ENCODE measurements at places on chromosomes 13 and 19.
A peak's percentile ranks its signal among the peaks of the same experiment; 100 is the strongest.

DNA sequence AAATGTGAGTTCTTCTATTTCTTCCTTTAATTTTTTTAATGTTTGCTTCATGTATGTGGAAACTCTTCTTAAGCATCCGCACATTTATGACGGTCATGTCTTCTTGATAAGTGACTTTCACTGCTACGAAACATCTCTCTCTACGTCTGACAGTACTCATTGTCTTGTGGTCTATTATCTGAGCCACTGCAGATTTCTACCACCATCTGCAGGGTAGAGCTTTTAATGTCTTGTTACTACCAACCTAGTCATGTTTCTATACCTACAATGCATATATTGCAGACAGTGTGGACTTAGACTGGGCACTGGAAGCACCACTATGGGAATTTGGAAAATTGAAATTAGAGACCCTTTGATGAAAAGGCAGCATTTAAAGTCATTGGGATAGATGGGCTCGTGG lies 75.4 kb upstream of the ARHGEF7 start:
- DNase-seq: no peak

DNA sequence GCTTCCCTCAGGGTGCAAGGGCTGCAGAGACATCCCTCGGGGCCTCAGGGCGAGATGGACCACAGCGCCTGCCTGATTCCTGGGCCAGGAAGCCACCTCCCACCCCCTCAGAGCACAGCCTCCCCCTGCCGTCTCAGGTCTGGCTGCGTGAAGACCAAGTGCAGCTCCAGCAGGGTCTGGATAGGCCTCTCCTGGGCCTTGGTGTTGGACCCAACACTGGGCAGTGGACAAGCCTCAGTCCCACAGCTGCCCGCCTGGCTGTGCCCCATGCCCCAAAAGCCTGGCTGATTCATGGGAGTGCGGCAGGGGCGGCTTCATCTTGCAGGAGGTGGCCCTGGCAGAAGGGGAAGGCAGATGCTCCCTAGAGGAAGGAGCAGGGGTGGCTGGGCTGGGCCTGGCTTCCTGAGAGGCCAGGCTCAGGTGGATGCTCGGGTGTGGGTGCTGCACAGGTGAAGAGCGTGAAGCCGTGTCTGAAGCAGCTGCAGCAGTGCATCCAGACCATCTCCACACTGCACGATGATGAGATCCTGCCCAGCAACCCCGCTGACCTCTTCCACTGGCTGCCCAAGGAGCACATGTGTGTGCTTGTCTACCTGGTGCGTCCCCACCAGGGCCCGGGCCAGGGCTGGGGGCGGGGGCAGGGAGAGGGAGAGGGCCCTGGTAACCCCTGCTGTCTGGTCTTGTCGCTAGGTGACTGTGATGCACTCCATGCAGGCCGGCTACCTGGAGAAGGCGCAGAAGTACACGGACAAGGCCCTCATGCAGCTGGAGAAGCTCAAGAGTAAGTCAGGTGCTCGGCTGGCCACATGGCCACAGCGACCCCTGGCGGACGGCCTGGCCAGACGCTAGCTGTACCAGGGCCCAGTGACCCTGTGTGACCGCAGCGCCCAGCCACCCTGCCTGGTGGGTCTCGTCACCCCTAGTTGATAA lies 21.7 kb downstream of the MAU2 start:
- peak; percentile 70 for DNase-seq

DNA sequence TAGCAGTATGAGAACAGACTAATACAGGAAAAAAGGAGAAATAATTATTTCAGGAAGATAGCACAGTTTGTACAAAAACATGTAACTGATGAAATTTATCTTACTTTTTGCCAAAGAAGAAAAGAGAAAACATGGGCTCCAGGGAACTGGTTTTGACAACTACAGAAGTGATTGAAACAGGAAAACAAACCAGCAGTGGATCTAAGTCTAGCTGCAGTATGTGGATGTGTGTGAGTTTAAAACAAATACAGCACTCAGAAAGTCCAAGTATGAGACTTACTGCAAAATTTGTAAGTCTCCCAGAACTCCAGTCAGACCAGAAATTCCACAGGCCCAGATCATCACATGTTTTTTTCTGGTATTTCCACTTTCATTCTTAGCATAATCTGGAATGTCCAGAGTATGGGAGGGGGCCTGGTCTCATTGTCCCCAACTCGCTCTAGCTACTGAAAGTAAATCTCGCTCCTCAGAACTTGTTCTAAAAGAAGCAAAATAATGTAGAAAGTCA lies 259.5 kb downstream of the NHLRC3 start:
- no peak for DNase-seq

- no peak for DNase-seq
Measured at GRCh38 chr13:72412481-72412880, 314.9 kb downstream of the MZT1 start.

DNA sequence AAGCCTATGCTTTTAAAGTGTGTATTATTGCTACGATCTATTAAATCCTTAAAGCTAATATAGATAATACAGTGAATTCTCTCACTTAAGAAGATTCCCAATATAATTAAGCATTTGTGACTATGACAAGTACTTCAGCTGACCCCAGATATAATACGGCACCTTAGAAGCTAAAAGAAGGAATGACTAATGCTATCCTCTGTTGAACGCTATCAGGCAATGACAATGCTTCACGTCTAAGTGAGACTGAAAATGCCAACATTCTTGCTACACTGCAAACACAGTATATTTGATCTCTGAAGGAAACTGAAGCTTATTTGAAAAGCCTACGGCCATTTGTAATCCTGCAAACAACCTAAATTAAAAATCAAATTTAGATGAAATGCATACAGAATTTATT lies 19.7 kb downstream of the VWA8 start:
- no peak for DNase-seq

GRCh38 chr13:20514866-20515265 lies 10.8 kb downstream of the CRYL1 start:
- no peak for DNase-seq

- DNase-seq: no peak
Measured at GRCh38 chr13:26225896-26226617, 3.9 kb upstream of the RNF6 start.
